HAP-1 (cell line): ENCODE measurements at places on chromosomes 13 and 19.

GRCh38 chr13:26589754-26590153 is 32.3 kb downstream of the WASF3 start:
- DNase-seq, result no peak

- DNase-seq, result no peak
These were observed 292.8 kb downstream of the DCLK1 start for GRCh38 chr13:35838356-35838755.

GRCh38 chr19:1276628-1277022 is 1.3 kb downstream of the FAM174C start:
- DNase-seq, result no peak

- no peak for DNase-seq
These were observed 1160.6 kb downstream of the PCDH9 start for GRCh38 chr13:66069570-66069969.

GRCh38 chr13:73428137-73428536 is 369.3 kb downstream of the KLF5 start:
- DNase-seq, result no peak

- no peak for DNase-seq
These were observed 56.4 kb upstream of the NPAS1 start for GRCh38 chr19:46963093-46963734.

- DNase-seq, result no peak
These were observed 98.8 kb upstream of the TMTC4 start for GRCh38 chr13:100773429-100773828.

- no peak for DNase-seq
These were observed 9.3 kb downstream of the SCEL start for GRCh38 chr13:77544758-77545338.

DNA sequence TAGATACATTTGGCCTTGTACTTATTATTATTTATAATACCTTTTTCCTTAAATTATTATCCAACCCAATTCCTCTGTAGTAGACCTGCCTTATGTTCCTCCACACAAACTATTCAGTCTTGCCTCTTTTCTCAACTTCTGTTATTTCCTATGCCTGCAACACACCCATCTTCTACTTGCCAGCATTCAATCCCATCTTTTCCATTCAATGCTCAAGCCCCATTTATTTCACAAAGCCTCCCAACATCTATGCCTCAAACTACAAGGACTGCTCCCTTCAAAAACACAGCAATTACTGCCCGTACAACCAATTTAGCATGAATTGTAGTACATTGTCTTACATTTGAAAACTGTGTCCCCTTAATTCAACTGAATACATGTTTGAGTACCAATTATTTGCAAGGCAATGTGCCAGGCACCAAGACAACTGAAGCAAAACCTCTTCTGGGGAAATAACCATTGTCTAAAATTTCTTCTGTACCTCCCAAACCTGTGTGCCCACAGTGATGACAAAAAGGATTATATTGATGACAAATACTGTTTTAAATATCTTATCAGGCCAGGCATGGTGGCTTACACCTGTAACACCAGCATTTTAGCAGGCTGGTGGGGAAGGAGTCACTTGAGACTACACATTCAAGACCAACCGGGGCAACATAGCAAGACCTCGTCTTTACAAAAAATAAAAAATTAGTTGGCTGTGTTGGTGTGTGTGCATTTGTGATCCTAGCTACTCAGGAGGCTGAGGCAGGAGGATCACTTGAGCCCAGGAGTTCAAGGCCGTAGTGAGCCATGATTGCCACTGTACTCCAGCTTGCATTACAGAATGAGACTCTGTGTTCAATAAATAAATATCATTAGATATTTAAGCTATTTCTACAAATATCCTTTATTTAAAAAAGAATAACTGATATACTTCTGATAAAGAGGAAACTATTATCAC is 35.1 kb downstream of the ELF1 start:
- no peak for DNase-seq

GRCh38 chr19:33260628-33261418 is 35.2 kb upstream of the SLC7A10 start:
- DNase-seq, result no peak

GRCh38 chr19:8526345-8527091 is 12.6 kb upstream of the ZNF414 start:
- DNase-seq, result no peak

GRCh38 chr13:113135281-113135760 is 12.7 kb downstream of the F10 start:
- peak; percentile 61 for DNase-seq

- no peak for DNase-seq
These were observed 2.4 kb downstream of the SHANK1 start for GRCh38 chr19:50717026-50717723.

GRCh38 chr13:107139006-107139405 is 571.1 kb upstream of the ARGLU1 start:
- DNase-seq, result no peak

DNA sequence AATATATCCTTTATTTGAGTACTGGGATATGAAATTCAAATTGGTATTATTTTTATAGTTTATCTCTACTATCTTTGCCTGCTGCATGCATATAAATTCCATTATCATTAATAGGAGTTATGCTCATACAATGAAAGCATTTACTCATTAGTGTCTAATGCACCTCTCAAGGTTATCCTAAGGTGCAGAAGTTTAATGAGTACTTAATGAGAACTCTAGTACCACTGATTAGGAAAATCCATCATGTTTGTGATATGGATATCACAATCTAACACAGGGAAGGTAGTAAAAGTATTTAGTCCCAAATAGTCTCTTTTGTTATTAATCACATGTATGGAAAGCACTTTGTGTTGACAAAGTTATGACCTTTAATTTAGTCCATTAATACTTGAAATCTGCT is 77.2 kb upstream of the SLC10A2 start:
- no peak for DNase-seq

DNA sequence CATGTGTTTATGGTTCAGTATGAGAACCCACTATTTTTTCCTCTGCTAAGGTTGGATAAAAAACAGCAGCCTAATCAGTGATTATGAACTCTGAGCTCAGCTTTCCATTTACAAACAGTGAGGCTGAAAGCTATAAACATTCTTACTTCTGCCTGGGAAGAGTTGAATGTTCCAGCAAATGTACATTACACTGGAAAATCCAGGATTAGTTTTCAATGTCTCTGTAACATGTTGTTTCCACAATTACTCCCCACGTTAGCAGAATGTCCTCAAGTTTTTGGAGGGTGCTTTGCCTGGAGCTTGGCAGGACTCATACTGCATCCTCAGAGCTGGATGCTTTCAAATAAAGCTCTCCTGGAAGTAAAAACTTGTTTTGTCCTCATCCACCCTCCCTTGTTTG is 150.4 kb downstream of the POSTN start:
- no peak for DNase-seq

- DNase-seq, result peak; percentile 13
These were observed 137.5 kb downstream of the TNFRSF19 start for GRCh38 chr13:23707674-23708073.

GRCh38 chr13:88704600-88705275 is 1033.6 kb downstream of the SLITRK5 start:
- DNase-seq, result no peak

DNA sequence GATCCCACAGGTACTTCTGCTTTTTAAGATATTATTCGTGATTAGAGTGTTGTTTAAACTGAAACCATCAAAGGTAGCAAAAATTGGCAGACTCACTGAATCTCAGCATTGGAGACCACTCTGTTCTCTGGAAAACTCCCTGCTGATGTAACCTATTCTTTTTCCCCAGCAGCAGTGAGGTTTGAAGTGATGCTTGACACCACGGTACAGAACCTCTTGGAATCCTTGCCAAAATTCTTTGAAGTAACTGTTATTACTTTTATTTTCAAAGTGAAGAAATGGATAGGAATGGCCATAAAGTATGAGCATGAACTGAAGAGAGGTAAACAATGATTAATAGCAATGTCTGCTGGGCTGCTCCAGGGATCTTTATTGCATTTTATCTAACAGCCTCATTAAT is 66.4 kb upstream of the KL start:
- no peak for DNase-seq

DNA sequence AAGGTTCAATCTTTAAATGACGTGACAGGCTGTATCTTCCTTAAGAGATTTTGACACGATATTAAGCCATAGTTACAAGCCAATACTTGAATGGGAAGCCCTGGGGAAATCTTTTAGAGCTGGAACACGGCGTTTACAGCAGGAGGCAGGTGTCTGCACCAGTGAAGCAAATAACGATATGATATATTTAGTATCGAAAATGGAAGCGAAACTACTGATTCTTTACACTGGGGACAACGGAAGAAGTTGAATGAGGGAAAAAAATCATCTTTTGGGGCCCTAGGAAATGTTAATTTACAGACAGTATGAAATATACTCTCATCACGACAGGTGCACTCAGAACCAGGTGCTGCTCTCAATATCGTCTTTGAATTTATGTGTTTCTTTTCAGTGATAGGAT is 793.9 kb upstream of the PCDH20 start:
- DNase-seq, result no peak

DNA sequence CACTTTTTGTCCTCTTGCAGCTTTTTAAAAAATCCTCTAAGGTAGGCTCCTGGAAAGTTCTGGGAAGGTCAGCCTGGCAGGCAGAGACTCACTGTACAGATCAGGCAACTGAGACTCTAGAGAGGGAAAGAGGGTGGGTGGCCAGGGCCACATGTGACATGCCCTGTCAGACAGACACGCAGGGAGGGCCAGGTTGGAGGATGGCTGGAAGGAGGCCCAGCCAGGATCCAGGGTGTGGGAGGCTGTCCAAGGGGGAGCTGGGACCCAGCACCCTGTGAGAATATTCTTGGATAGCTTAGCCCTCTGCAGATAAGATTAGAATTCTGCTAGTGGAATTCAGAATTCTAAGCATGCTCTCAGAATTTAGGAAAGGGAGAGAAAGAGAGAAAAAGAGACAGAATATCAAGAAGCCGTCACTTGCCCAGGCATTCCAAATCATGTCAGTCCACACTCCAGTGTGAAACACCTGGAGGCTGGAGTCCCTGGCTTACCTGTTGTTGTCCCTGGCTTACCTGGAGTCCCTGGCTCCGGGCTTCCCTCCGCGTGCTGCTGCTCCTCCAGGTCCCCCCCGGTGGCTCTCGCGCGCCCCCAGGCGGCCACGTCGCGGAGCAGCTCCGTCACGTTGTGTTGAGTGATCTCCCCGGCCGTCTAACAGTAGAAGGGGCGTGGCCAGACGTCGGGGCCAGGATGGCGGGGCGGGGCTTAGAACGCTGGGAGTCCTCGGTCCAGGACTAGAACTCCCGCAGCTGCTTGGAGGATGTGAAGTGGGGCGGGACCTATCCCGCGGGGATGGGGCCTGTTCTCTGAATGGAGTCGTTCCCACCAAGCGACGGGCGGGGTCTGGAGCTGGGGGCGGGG is 2.8 kb upstream of the TNNI3 start:
- DNase-seq, result peak; percentile 77

- DNase-seq, result peak; percentile 72
These were observed 224.8 kb downstream of the NHLRC3 start for GRCh38 chr13:39263033-39263432.
